Kidney glomerular epithelial cell (primary cell): ENCODE measurements at places on chromosomes 7 and 10.

GRCh38 chr10:80493522-80494051 is 39.5 kb downstream of the TSPAN14 start:
- DNase-seq: no peak

DNA sequence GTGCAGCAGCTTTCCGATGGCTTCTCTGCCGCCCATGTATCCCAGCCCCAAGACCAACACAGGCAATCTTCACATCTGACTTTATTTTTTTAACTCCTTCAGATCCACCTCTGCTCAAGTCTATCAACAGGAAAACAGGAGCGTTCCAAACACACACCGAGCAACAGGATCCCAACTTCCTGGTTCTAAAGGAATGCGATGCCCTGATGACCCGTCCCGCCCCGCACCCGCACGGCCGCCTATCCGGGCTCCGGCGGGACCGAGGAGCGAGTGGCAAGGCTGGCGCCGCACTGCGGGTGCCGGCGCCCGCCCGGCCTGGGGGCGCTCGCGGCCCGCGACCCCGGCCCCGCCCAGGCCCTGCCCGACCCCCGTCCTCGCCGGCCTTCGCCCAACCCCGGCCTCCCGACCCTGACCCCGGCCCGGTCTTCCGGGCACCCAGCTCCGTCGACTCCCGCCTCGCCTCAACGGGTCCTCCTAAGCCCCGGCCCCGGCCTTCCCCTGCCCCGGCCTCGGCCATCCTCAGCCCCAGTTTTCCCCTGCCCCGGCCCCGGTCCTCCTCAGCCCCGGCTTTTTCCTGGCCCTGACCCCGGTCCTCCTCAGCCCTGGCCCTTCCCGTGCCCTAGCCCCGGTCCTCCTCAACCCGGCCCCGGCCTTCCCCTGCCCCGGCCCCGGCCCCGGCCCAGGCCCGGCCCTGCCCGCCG is 730 bp downstream of the LARP4B start:
- DNase-seq: peak; percentile 66

GRCh38 chr10:112759496-112759895 is 190.6 kb upstream of the TCF7L2 start:
- DNase-seq: no peak

- no peak for DNase-seq
Measured at GRCh38 chr10:132129431-132129830, 57.3 kb upstream of the DPYSL4 start.

DNA sequence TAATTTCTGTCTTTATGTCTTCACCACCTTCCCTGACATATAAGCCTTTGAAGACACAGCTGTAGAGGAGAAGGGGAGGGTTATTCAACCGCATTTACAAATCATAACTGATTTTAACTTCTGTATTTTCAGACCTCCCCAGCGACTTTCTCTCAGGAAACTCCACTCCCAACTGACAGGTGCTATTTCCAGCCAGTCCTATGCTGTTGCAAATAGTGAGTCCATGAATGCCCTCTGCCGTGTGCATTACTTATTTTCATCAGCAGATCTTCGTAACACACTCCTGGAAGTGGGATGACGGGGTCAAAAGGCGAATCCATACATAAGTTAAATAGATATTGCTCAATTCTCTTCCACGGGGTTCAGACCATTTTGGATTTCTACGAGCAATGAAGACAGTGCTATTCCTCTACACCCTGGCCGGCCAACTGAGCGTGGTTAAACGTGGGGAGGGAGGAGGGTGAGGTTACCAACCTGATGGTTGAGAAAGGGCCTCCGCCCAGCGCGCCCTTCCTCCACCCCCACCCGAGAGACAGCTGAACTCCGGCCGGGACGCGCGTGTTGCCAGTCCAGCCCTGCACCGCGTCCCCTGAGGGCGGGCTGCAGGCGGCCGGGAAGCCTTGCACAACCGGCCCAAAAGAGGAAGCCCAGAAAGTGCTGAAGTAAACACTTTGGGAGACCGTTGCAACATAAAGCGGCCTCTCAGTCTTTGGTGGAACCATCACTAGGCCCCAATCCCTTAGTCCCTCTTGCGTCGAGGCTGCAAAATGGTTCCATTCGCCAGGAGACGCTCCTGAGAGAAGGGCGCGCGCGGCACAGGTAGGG is at the start of gene APBB1IP:
Gene APBB1IP, plus strand, starts transcription at position 705 of the 825 bp plus-strand sequence. CDS start 53,986 bp downstream, outside the sequence.
- DNase-seq: no peak

- no peak for DNase-seq
Measured at GRCh38 chr10:84938117-84938905, 609.9 kb downstream of the CCSER2 start.

- DNase-seq: peak; percentile 46
Measured at GRCh38 chr10:31353574-31353973, 34.6 kb downstream of the ZEB1 start.

GRCh38 chr10:104208730-104209129 is 23.4 kb downstream of the CFAP43 start:
- DNase-seq: no peak

DNA sequence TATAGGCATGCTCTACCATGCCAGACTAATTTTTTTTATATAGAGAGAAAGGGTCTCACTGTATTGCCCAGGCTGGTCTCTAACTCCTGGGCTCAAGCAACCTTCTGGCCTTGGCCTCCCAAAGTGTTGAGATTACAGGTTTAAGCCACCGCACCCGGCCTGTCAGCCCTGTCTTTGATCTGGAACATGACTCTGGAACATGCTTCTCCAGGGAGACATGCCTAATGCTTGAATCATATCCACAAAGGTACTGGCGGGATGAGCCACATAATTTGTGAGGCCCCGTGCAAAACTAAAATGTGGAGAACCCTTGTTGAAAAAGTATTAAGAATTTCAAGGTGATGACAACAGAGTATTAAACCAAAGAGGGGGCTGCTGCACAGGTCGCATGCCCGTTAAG is 282.8 kb downstream of the ARHGAP12 start:
- DNase-seq: no peak

DNA sequence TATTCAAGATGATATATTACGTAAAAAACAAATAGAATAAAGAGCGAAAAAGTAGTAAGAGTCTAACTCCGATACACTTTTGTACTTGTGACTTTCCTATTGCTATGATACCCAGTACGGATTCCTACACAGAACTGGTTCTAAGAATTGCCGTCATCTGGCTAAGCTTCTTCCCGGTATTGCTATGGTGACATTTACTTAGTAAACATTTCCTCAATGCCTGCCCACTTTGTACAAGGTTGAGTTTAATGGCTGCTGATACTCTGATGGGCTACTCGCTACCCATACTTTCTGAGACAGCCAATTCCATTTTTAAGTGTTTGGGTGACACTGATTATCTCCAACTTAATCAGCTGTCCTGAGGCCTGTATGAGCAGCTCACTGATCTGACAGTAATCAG is 55.6 kb downstream of the OSBPL3 start:
- no peak for DNase-seq

GRCh38 chr10:51063166-51063565 is 11.1 kb upstream of the PRKG1 start:
- no peak for DNase-seq

- DNase-seq: peak; percentile 14
Measured at GRCh38 chr7:148286150-148286549, 304.4 kb upstream of the C7orf33 start.

GRCh38 chr10:109790647-109791046 is 132.7 kb downstream of the XPNPEP1 start:
- no peak for DNase-seq

GRCh38 chr10:24597426-24597825 is 126.3 kb downstream of the ARHGAP21 start:
- no peak for DNase-seq

DNA sequence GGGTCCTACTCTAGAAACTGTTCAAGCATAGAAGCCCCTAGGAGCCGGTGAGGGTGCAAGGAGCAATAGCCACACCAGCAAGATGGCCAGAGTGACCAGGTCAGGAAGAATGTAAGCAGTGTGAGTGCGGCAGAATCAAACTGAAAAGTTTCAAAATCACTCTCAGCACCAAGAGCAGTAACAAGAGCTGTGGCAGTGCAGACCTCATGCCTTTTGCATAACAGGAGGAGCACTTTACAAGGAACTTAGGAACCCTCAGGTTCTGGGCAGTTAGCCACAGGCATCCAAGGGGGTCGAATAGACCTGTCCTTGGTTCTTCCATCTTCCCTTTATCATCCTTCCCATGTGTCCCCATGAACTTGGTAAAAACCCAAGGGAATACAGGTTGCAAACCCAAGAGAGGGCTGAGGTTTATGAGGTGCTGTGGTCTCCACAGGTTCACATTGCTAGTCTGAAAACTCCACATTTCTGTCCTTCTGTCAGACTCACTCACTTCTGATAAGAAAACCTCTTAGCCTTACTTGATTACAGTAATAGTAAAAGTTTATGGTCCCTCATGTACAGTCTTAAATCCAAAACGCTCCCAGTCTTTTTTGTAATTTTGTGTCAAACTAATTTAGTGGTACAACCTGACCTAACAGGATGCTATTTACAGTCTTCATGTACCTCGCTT is 78.4 kb downstream of the PON1 start:
- no peak for DNase-seq

GRCh38 chr10:131261890-131262475 is 49.5 kb downstream of the TCERG1L start:
- DNase-seq: no peak

DNA sequence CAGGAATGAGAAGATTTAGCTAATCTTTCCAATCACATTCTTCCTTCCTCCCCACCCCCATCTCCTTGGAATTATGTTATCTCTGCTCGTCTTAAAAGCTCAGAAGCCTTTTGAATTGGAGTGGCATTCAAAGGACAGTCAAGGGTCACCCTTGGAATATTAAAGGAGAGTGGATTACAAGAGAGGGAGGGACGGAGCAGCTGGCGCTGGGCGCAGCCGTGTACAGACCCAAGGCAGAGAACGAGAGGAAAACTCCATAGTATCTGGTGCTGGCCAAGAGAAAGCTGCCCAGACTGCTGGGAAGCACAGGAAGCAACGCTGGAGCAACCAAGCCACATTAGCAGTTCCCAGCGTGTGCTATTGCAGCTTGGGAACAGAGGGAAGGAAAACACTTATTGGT is 95.7 kb downstream of the POU6F2 start:
- no peak for DNase-seq

GRCh38 chr7:139023076-139023475 is 12.8 kb downstream of the ZC3HAV1L start:
- DNase-seq: no peak

- no peak for DNase-seq
Measured at GRCh38 chr10:11225935-11226334, 208.3 kb downstream of the CELF2 start.

DNA sequence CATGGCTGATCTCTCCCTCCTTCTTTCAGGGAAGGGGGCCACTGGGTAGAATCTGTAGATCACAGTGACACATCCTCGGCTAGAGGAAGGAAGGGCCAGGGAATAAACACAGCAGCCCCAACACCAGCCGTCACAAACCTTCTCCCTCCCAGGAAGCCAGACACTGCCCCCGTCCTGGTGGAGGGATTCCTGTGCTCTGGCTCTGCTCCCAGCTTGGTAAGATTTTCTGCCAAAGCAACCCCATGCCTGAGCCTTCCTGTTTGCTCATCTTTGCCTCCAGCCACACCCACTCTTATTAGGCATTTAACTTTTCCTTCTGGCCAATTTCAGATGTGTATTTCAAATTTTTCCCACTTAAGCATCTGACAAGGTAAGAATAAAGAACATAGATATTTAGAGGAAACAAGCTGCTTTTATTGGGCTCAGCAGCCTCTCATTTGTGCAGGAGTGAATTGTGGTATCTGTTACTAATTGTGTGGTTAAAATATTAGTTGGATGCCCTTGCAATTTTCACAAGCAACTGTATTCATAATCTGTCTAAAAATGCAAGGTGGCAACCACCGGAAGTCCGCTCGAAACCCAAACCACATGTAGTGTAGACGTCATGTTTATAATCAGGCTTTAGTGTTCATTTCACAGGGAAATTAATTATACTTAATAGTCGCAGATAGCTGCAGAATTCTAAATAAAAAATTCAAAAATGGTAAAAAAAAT is 13.2 kb upstream of the NPS start:
- no peak for DNase-seq

GRCh38 chr7:45146531-45147379 is 10.8 kb upstream of the RAMP3 start:
- DNase-seq: no peak
